Left hindlimb (tissue), 1 donor: ENCODE measurements at places on chromosomes 5 and 9.

DNA sequence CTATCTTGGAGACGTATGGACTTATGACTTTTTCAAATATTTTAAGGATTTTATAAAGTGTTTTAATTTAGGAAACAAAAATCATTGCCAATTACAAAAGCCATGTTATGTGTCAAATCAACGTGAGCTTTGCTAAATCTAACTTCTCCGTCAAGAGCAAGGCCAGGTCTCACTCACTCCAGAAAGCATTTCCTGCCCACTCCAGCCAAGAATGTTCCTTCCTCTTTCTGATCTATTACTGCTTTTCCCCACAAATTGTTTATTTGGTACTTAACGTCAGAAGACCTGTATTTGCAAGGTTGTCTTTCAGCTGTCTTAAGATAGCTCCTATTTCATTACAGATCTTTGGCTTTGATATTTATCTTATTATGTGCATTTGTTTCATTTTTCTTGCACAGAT lies 193.5 kb upstream of the HAPLN1 start:
- no peak for DNase-seq

- no peak for DNase-seq
These were observed 54.4 kb downstream of the ITGA1 start for GRCh38 chr5:52842111-52842510.

DNA sequence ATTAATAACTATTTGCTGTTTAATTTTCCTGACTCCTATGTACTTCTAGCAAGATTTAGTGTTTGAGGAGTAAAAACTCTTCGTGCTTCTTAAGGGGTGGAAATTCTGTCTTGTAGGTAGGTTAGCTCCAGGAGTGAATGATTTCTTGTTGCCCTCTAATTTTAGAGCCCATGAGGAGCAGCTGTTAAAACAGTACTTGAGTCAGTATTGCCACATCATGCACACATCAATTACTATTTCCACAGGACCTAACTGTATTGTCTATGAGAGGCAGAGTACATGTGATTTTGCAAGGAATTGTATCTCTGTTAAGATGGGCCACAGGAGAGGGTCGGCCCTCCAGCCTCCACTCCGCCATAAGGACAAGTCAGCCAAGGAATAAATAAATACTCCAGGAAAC lies 91.2 kb downstream of the PDZD2 start:
- no peak for DNase-seq

DNA sequence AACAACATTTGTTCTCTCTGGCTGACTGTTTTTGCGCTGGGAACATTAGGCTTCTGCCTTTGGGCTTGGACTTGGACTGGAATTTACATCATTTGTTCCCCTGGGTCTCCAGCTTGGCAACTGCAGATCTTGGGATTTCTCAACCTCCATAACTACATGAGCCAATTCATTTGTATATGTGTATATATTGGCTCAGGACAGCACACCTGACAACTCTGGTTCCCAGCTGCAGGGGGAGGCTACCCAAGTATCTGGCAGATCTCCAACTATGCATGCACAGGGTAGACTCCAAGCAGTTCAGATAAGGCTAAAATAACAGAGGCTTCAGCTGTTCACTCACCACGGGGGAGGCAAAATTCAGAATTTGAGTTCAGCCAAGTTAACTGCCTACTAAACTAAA lies 31.6 kb upstream of the F2RL1 start:
- peak; percentile 85 for DNase-seq

- DNase-seq = peak; percentile 77
These were observed 54.8 kb upstream of the CDKN2AIPNL start for GRCh38 chr5:134466241-134467069.

DNA sequence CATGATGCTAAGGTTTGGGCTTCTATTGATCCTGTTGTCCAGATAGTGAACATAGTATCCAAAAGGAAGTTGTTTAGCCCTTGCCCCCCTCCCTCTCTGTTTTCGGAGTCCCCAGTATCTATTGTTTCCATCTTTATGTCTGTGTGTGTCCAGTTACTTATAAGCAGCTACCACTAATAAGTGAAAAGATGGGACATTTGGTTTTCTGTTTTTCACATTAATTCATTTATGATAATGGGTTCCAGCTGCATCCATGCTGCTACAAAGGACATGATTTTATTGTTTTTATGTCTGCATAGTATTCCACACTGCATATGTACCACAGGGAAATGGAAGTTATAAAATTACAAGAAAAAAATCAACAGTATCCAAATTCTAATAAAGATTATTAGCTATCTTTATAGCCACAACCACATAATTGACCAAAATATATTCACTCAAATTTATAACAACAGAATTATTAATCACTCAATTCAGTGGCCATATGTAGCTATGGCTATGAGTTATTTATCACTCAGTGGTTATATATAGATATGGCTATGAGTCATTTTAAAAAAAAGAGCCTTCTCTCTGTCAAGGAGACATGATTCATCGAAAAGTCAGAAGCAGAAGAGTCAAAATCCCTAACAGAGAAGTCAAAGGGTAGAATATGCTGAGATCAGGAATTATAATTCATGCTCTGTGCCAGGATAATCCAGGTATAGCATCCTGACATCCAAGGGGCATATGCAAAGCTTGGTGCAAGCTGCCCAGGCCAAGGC lies 367.5 kb downstream of the DEPDC1B start:
- no peak for DNase-seq
